ENCODE measurements at places on chromosomes 2 and 18.

DNA sequence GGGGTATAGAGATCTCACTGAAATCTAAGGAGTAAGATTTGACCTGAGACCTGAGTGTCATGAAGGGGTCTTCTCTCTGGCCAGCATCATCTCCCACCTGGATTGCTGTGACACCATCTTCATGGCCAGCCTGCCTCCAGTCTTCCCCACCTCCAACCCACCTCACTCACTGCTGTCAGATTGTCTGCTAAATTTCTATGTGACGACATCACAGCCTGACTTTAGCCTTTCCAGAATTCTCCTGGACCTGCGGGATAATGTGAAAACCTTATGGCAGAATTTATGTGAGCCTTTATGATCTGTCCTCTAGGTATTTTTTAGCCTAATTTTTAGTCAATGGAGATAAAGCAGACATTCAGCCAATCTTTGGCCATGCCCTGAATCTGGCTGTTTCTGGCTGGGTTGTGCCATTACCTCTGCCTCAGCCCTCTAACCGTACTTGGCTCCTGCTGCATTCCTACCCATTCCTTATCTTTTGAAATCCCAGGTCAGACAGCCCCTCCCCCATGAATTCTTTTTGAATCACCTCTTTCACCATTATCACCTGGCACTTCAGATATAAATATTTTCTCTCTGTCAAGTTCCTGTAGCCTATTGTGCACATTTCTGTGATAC, 66.4 kb upstream of the MMADHC start:
- no peak for DNase-seq

GRCh38 chr2:65767946-65768345, 335.5 kb upstream of the SPRED2 start:
- DNase-seq, result no peak

DNA sequence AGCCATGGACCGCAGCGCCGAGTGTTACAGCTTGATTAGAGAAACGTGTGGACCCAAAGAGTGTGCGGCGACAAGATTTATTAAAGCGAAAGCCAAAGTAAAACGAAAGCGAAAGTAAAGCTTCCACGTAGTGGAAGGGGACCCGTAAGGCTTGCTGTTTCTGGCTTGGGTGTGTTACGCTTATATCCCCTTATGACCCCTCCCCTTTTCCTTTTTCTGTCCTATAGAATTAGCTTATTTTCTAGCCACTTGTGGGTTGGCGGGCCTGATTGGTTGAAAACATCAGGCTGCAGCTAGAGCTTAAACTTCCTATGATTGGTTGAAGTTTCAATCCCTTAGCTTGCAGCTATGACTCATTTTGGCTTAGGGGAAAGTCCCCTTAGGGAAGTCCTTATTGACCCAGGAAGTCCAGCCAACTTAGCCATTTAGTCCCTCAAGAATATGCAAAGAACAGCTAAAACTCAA, 969.7 kb downstream of the DCDC2C start:
- DNase-seq, result no peak

DNA sequence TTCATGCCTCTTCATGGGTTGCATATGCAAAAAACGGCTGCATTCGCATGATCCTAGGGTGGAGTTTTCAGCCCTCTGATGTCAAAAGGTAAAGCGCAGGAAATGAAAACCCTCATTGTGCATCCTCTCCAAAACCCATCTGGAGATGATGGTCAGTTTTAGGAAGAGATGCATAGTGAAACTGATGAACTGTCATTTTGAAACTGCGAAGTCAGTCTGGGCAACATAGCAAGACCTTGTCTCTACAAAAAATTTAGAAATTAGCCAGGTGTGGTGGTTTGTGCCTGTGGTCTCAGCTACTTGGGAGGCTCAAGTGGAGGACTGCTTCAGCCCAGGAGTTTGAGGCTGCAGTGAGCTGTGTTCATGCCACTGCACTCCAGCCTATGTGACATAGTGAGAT, 2.5 kb upstream of the TTLL4 start:
- no peak for DNase-seq

- no peak for DNase-seq
Measured at GRCh38 chr18:848062-848861, 36.2 kb upstream of the YES1 start.

DNA sequence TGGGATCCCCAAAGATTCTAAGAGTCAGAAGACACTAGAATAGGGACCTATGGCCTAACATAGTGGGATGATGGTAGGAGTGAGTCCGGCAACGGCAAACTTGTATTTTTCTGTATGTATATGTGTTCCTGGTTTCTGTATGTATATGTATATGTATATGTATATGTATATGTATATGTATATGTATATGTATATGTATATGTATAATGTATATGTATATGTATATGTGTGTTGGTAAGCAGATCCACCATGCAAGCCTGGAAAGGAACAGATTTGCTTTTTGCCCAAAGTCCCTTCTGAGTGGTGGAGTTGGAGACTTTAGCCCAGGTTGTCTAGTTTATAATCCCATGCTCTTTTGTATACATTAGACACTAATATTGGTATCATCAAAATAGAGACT, 46.6 kb downstream of the MFSD6 start:
- DNase-seq, result no peak

All from sciatic nerve (tissue), 2 donors.